Activated CD4-positive, alpha-beta T cell treated with anti-CD3 and anti-CD28 coated beads, Interleukin-2, amount 10 ng/mL, durations not matched to agents 7 days and 5 days (primary cell): ENCODE measurements at places on chromosomes 12 and 14. TPM values are rescaled to one million over a fixed set of nuclear protein-coding genes. Genes with fewer than 3 reads are reported as not detected.

Gene ANO4
- total RNA-seq: not detected

Gene ANG
- 0.89 TPM for total RNA-seq

Gene LDHB
- total RNA-seq: 819 TPM

Gene CCDC198
- not detected for total RNA-seq

Gene KRT81
- total RNA-seq: not detected

Gene SIRT4
- 1.8 TPM for total RNA-seq

Gene TAS2R8
- not detected for total RNA-seq
